ENCODE measurements at places on chromosomes 1 and 21.

- DNase-seq, result peak; percentile 54
Measured at GRCh38 chr1:6507037-6507428, 15.6 kb upstream of the PLEKHG5 start.

DNA sequence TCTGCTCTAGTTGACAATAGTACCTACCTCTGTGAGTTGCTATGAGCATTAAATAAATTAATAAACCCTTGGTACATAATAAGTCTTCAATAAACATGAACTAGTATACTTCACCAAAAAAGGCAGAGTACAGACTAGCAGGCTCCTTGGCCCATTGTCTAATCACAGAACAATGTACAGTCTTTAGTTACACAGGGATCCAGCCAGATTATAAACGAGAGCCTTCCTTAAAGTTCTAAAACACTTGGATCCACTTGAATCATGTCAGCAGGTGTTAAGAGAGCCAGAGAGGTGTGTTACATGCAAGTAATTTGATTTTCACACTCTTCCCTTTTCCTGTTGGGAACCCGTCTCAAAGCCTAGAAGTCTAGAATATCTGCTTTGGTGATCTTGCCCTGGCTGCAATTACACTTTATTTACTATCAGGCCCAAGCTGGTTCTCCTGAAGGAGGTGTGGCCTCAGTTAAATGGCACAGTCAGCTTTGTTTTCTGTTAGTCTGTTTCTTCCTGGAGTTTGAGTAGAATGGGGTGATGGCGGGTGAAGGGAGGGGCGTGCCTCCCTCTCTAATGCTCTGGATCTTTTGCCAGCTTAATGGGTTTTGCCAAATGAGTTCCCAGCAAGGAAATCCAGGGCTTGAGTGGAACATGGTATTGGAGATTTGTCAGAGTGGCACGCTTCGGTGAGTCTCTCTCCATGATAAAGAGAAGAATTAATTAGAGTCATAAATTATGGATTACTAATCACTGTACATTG, 570.9 kb upstream of the CAMK1G start:
- no peak for DNase-seq

DNA sequence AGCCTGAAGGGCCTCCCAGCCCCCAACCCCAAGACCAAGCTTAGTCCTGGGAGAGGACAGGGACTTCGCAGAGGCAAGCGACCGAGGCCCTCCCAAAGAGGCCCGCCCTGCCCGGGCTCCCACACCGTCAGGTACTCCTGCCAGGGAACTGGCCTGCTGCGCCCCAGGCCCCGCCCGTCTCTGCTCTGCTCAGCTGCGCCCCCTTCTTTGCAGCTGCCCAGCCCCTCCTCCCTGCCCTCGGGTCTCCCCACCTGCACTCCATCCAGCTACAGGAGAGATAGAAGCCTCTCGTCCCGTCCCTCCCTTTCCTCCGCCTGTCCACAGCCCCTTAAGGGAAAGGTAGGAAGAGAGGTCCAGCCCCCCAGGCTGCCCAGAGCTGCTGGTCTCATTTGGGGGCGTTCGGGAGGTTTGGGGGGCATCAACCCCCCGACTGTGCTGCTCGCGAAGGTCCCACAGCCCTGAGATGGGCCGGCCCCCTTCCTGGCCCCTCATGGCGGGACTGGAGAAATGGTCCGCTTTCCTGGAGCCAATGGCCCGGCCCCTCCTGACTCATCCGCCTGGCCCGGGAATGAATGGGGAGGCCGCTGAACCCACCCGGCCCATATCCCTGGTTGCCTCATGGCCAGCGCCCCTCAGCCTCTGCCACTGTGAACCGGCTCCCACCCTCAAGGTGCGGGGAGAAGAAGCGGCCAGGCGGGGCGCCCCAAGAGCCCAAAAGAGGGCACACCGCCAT, 21.9 kb upstream of the ARF1 start:
- no peak for DNase-seq

DNA sequence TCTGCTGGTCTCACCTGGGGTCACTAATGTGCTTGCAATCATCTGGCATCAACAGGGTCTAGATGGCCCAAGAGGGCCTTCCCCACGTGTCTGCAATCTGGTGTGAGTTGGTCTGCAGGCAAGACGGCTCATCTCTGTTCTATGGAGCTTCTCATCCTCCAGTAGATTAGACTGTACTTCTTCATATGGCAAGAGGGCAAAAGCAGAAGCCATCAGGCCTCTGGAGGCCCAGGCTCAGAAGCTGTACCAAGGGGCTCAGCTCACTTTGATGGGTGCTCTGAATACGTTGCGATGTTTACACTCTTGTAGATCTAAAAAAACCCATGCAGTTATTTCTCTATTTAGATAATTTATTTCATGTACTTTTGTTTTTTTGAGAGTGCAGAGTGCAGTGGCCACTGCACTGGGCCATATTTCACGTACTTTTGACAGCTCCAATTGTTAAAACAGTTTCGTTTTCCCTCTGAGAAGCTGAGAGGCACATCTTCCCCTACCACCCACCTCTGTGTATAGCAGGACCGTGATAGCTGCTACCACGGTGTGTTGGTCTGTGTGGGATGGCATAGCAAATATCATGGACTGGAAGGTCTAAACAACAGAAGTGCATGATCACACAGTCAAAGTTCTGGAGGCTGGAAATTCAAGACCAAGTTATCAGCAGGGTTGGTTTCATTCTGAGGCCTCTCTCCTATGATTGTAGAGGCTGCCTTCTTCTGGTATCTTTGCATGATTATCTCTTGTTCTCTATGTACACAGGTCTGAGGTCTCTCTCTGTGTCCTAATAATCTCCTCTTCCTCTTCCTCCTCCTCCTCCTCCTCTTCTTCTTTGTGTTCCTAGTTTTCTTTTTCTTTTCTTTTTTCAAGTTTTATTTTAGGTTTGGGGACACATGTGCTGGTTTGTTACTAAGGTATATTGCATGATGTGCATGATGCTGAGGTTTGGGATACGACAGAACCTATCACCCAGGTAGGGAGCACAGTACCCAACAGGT, 17.0 kb downstream of the CITED4 start:
- peak; percentile 32 for DNase-seq

GRCh38 chr1:20411196-20411980, 74.6 kb downstream of the CAMK2N1 start:
- DNase-seq, result peak; percentile 23

- DNase-seq, result no peak
Measured at GRCh38 chr1:248783367-248783766, 27.8 kb upstream of the LYPD8 start.

DNA sequence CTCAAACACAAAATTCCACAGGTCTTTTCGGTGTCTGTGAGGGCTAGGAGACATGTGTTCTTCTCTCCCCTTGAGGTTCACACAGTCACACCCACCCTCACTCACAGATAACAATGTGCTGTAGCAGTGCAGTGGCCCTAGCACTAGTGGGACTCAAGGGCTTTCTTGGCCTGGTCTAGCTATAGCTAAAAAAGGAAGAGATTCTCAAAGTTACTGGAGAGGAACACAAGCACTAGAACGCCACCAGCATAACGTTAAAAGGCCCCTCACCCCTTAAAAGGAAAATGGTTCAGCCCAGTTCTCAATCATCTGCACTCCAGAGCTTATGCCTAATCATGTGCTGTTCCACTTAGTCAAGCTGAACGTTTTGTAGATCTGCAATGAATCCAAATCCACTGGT, 39.5 kb downstream of the RGS8 start:
- DNase-seq, result no peak

DNA sequence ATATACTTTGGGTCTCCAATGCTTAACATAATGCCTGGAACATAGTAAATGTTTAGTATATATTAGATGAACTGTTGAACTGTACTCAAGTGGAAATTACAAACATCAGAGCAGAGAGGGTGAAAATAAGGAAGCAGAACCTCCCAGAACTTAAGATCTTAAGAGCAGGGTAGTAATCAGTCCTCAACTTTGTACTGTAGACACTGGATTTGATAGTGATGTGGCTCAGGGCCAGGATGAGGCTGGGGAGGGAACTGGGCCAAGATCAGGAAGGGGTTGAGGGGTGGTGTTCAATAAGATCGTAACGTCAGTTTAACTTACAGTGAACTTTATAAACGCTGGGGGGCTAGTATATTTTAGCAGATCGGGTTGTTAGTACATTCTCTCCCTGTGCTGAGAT, 15.4 kb downstream of the MPZL1 start:
- DNase-seq, result no peak

GRCh38 chr1:153818876-153819275, 43.7 kb downstream of the SLC27A3 start:
- no peak for DNase-seq

- no peak for DNase-seq
Measured at GRCh38 chr1:22712502-22713271, 2.0 kb downstream of the EPHB2 start.

- no peak for DNase-seq
Measured at GRCh38 chr1:247531937-247532336, 4.3 kb downstream of the OR2C3 start.

GRCh38 chr1:64387389-64388285, 82.3 kb upstream of the CACHD1 start:
- DNase-seq, result no peak

DNA sequence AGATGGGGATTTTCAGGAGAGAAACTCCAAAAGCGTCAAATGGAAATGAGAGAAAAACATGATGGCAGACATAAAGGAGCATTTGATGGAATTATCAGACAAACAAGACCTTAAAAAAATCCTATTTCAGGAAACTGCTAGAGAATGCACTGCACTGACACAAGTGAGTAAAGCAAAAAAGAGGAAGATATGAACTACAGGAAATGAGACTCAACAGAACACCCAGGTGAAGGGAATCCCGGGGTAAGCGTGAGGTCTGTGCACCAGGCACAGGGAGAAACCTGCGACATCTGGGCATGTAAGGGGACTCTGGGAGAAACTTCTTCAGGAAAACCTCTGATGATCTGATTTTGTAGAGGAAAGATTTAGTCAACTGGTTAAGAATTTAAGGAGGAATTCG, 2.8 kb downstream of the TARBP1 start:
- peak; percentile 15 for DNase-seq

DNA sequence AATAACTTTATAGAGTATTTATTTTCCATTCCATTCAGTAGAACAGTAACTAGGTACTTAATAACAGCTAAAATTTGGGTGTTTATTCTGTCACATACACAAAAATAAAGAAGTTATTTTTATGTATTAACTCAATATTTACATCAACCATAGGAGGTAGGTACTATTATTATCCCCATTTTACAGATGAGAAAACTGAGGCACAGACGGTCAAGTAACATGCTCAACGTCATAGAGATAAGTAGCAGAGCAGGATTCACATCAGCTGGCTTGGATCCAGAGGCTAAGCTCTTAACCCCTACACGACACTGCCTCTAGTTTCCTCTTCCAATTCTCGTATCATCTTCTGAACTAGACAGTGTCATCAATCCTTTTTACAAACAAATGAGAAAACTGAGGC, 9.3 kb downstream of the ZBTB21 start:
- no peak for DNase-seq

DNA sequence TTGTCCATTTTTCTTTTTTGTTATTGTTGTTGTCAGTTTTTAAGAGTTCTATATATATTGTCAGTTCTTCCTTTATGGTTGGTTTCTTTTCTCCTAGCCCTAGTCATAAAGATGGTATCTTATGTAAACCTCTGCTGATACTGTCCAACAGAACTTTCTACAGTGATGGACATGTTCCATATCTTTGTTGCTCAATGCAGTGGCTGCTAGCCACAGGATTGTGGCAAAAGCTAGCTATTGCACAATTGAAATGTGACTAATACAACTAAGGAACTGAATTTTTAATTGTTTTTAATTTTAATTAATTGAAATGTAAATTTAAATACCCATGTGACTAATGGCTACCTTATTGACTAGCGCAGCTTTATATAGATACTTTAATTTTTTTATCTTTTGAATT, 411.8 kb upstream of the PTBP2 start:
- peak; percentile 82 for DNase-seq

- no peak for DNase-seq
Measured at GRCh38 chr21:17195976-17196375, 316.9 kb upstream of the CXADR start.

DNA sequence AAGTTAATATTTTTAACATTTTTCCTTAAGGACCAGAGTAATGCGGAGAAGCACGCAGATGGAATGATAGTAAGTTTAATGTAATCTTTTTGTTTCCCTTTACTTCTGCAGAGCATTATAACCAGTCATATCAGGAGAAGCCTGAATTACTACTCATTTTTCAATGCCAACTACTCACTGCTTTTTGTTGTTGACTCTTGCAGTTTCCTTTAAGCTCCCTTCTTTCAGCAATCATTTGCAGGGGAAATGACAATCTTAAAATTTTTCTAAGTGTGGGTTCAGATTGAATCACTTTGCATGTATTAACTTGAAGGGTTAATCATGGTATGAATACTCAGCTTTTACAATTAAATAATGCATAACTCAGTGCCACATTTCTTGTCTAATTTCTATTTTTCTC, 122.2 kb downstream of the NRDC start:
- no peak for DNase-seq

GRCh38 chr21:45632160-45632559, 11.4 kb upstream of the PCBP3 start:
- DNase-seq, result no peak

DNA sequence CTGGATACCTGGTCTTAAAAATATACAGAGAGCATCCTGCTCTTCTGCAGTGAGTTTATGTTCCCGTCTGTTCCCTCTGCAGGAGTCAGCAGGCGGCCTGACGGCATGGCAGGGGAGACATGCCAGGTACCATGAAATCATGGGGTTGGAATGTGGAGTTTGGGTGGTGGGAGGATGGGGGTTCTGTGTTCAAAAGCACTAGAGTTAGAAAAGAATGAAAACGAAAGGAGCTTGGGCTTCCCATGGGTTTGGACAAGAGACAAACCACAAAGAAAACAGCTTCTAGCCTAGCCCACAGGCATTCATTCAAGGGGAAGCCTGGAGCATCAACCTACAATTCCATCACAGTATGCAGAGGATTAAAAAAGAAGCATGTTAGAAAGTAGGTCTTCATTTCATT, 59.9 kb downstream of the WARS2 start:
- DNase-seq, result no peak

- no peak for DNase-seq
Measured at GRCh38 chr1:96992871-96993270, 271.3 kb downstream of the PTBP2 start.

GRCh38 chr1:45892068-45892785, 88.8 kb downstream of the MAST2 start:
- no peak for DNase-seq

- no peak for DNase-seq
Measured at GRCh38 chr1:236636017-236636416, 31.7 kb upstream of the HEATR1 start.

DNA sequence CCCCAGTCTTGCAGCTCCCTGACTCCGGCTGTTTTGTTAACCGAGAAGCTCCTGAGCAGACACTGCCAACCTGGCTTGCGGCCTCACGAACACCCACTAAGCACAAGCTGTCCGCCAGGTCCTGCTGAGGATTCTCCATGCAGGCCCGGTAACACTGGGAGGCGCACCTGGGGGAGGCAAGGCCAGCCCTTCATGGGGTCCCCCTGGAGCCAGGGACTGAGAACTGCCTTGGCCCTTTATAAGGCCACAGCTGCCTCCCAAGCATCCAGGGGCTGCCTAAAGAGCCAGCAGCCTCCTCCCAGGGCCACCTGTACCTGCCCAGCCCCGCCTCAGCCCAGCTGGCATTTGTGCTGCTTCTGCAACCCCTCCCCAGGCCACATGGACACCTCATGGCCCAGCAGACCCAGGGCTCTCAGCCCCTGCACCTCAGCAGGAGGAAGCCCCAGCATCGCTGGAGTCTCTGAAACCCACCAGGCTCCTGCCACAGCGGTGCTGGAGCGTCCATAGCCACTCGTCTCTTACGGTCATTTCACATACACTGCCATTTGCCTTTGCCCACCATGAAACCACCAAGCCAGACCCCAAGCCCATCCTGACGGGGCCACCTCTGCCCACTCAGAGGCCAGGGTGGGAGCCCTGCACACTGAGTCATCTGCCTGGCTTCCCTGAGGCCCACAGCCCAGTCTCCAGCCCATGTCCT, 82.5 kb downstream of the NPHP4 start:
- no peak for DNase-seq
